Mesenteric fat pad (tissue), 1 donor: ENCODE measurements at places on chromosomes 1 and 21. TPM values are rescaled to one million over a fixed set of nuclear protein-coding genes. Genes with fewer than 3 reads are reported as not detected.

Gene UBIAD1
- 13.5 TPM for total RNA-seq

Gene CASQ1
- total RNA-seq = 0.39 TPM

Gene KMO
- total RNA-seq = 3.2 TPM

Gene CLCA4
- total RNA-seq = not detected

Gene CHAF1B
- total RNA-seq = 1.2 TPM

Gene THRAP3
- total RNA-seq = 94.3 TPM

Gene CPTP
- 19.7 TPM for total RNA-seq

Gene GLRX2
- 33.3 TPM for total RNA-seq

Gene MPZ
- 5.5 TPM for total RNA-seq

DNA sequence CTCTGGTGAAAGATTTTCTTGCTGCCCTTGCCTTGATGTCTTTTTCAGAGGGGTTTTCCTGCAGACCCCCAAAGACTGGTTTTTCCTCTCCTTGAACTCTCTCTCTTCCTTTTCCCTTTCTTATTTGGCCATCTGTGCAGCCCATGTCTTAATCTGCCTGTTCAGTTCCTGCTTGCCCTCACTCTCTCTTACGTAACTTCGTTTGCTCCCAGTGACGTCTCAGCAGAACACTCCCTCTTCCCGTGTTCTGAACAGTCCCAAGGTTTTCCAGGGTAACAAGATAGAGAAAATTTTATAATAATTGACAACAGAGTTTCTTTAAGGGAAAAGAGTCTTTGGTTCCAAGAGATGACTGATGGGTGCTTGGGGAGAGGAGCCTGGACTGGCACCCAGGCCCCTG lies 109.1 kb upstream of the LMO4 start:
- no peak for DNase-seq

GRCh38 chr1:206963119-206963712 lies 7.0 kb downstream of the FCAMR start:
- DNase-seq = no peak

DNA sequence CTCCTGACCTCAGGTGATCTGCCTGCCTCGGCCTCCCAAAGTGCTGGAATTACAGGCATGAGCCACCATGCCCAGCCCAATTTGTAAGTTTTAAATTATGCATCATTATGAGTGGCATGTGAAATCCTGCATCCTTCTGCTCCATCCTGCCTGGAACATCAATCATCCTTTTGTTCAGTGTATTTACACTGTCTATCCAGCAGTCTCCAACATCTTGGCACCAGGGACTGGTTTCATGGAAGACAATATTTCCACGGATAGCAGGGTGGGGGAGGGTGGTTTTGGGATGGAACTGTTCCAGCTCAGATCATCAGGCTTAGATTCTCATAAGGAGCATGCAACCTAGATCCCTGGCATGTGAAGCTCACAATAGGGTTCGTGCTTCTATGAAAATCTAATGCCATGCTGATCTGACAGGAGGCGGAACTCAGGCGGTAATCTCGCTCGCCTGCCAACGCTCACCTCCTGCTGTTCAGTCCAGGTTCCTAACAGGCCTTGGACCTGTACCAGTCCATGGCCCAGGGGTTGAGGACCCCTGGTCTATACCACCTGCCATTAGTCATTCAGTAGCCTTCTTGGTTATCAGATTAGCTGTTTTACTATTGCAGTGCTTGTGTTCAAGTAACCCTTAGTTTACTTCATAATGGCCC lies 22.2 kb upstream of the TCEA3 start:
- no peak for DNase-seq

GRCh38 chr1:90132306-90132705 lies 137.4 kb downstream of the ZNF326 start:
- DNase-seq = no peak

GRCh38 chr21:33380483-33380998 lies 22.7 kb upstream of the IFNGR2 start:
- DNase-seq = peak; percentile 95

- no peak for DNase-seq
Observed at GRCh38 chr21:45982758-45983648, 1.4 kb downstream of the COL6A1 start.

DNA sequence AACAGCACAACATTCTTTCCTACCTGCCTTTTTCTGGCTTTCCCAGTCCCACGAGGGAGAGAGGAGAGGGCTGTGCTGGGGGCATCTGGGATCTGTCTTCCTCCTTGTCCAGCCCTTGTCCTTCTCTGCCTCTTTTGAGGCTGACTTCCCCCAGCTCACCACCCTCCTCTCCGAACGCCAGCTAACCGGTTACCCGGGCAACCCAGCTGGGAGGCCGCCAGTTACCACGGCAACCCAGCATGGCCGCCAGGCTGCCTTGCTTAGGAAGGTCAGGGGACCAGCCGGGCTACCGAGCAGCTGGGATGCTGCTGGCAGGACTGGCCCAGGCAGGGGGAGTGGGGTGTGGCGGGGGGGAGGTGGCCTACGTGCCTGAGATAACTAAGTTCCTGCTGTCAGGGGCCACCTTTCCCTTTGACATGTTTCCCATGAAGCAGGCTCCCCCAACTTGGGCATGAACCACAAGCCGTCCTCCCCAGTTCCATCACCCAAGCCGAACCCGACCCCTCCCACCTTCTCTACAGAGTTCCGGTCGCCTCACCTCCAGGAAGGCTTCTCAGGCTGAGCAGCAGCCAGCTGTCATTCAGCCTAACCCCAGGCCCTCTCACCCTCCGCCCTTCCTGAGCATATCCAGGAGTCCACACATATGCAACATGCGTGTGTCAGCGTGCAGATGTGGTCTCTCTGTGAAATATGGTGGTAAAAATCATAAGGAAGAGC lies 8.7 kb downstream of the PLEKHA6 start:
- DNase-seq = no peak

DNA sequence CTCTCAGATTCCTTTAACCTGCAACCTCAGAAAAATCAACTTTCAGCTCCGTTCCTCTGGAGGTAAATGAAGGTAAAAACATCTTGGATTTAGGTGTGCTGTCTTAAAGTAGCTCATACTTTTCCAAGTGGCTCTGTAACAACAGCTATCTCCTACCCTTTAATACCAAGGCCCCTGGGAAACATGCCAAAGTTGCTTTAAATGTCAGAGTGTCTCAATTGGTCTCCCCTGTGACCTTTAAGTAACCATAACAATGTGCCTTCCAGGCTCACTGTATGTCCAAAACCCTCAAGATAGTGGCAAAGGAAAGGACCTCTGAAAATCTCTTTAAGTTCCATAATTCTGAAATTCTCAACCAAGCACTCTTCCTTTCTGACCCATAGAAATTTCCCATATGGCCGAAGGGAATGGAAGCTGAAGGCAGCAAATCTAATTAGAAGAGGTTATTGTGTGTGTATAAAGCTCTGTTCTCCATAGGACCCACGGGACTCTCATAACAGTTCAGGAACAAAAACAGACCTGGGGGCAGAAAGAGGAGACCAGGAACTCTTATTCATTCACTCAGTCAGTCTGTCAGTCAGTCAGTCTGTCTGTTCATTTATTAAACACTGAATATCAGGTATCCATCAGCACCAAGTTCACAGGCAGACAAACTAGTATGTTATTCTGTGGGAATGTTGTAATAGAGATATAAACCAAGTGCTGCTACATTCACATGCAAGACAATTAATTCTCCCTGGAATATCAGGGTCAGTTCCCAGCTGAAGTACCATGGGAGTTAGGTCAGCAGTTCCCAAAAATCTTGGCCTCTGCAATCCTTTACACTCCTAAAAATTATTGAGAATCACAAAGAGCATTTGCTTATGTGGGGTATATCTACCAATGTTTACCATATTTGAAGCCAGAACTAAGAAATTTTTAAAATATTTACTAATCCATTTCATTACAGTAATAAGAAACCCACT lies 19.1 kb downstream of the ASTN1 start:
- DNase-seq = no peak

GRCh38 chr1:16112596-16113555 lies 39.4 kb upstream of the FAM131C start:
- DNase-seq = no peak

DNA sequence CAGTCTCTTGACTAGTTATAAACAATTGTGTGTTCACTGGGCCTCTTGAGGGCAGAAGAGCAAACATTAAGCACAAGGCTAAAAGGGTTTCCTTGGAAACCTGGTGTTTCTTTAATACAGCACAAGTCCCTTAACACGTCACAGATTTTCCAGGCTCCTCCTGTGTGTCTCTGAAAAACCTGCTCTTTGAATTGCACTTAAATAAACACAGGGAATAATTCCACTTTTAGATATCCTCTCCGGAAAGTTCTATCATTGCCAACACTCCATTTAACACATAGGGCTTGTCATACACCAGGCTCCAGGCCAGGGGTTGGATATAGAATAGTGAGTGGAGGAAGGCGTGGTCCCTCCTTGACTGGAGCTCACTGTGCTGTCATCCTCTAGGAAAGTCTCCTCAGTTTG lies 442.6 kb downstream of the DSCAM start:
- DNase-seq = no peak

DNA sequence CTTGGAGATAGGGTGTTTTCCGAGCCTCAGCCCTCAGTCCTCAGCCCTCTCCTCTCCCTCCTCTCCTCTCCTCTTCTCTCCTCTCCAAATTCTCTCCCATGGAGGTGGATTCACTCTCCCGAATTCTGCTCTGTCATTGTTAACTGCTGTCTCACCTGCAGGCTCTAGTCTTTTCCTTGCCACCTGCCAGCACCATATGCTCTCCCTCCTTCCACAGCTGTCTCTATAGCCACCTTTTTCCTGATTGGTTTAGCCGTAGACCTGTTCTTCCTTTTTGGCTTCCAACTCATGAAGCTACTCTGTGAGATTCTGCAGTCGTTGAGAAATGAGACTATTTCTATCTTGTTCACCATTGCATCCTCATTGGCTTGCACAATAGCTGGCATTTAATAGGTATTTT lies 19.7 kb downstream of the COG2 start:
- no peak for DNase-seq

- DNase-seq = peak; percentile 62
Observed at GRCh38 chr21:42561762-42562650, 48.4 kb downstream of the SLC37A1 start.

DNA sequence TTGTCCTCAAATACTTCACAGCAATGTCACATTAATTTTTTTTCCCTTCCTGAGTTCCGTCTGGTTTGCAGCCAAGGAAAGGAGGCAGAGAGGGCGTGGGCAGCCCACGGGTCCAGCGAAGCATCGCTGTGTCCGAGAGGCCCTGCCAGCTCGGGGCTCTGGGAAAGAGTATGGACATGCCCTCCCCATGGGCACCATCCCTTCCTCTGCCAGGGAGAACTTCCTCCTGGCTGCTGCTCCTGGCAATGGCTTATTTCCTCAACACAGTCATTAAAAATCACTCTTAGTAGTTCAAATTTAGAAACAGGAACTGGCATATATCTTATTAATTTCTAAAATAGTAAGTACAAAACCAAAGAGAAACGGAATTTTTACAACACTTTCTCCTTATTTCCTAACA lies 115.4 kb downstream of the RIPK4 start:
- peak; percentile 62 for DNase-seq

DNA sequence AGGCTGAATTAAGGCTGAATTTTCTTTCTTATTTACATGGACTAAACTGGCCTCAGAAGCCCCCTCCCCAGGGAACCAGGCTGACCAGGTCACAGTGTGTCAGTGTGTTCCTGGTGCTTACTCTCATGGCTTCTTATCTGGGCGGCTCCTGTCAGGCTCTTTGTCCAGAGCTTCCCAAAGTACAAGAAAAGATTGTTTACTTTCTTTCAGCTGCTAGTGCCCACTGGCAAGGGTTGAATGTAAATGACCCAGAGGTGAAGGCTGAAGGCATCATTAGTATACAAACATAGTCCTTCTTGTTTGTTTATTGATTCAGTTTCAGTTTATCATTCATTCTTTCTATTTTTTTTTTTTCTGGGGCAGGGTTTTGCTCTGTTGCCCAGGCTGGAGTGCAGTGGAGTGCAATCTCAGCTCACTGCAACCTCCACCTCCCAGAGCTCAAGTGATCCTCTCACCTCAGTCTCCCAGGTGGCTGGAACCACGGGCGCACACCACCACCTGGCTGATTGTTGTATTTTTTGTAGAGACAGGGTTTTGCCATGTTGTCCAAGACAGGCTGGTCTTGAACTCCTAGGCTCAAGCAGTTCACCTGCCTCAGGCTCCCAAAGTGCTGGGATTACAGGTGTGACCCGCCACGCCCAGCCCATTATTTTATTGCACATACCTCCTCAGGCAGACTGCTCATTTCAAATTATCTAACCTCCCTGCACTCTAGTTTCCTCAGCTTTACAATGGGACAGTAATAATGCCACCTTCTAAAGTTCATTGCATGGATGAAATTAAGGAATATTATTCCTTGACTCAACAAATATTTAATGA lies 9.8 kb upstream of the KDM4A start:
- DNase-seq = no peak

GRCh38 chr1:205950280-205950679 lies 7.0 kb upstream of the SLC26A9 start:
- no peak for DNase-seq

GRCh38 chr1:97877307-97877706 lies 43.5 kb downstream of the DPYD start:
- no peak for DNase-seq

- no peak for DNase-seq
Observed at GRCh38 chr1:8397511-8397910, 79.6 kb downstream of the SLC45A1 start.

DNA sequence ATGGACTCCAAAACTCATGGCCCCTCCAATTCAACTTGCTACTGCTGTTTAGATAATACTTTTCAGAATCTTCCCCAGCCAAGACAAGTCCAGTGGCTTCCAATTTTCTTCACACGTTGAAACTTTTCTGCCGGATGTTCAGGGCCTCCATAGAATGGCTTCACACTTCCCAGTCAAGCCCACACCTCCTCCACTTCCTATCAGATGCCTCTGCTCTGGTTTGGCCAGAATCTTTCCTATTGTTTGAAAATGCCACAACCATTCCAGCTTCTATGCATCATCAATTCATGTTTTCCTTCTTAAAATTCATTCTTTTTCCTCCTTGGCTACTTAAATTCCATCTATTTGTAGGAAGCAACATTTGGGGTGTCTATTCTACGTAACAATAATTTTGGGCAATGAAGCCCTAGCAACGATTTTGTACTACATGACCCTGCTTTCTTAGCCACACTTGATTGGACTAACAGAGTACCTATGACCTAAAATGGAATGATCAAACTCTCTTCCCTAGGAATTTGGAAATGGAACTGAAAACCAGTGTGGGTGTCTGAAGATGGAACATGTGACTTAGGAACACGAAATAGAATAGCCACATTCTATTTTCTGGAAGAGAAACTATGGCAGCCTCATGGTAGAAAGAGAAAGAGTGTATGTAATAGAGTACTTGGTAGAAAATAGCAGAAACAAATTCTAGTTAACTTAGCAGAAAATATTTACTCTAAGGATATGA lies 74.1 kb upstream of the CNIH3 start:
- no peak for DNase-seq

- DNase-seq = no peak
Observed at GRCh38 chr1:93323185-93323820, 22.4 kb upstream of the DR1 start.

GRCh38 chr1:179828554-179829110 lies 49.0 kb downstream of the TOR1AIP2 start:
- peak; percentile 82 for DNase-seq

DNA sequence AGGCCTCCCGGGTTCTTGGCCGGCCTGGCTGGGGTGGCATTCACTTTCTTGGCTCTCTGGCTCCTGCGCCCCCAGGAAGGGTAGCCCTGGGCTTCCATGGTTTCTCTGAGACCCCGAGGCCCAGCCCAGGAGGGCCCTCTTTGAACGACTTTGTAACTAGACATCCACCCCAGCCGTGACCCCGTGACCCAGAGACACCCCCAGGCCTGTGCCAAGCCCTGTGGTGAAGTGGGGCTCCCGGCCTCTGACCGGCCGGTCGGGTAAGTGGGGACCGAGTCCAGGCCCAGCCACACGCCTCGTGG lies 64.0 kb downstream of the COL18A1 start:
- no peak for DNase-seq
